ENCODE measurements at places on chromosomes 3 and 15.

DNA sequence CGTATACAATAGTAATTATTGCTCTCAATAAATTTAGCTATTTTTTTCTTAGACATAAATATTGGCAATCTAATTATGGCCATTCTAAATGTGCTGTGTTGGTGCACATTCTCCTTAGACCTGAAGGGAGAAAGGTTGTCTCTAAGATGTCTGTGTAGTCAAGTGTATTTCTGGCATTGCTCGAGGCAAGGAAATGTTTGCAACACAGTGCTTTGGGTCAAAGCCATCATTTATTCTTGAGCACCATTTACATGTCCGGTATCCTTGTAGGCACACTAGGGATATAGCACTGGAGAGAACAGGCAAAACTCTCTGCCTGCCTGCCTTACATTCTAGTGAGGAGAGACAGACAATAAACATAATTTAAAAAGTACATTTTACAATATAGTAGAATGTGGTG lies 2.6 kb upstream of the PHLDB2 start:
- DNase-seq = no peak

- no peak for DNase-seq
These were observed 227.2 kb downstream of the RSRC1 start for GRCh38 chr3:158337110-158337509.

DNA sequence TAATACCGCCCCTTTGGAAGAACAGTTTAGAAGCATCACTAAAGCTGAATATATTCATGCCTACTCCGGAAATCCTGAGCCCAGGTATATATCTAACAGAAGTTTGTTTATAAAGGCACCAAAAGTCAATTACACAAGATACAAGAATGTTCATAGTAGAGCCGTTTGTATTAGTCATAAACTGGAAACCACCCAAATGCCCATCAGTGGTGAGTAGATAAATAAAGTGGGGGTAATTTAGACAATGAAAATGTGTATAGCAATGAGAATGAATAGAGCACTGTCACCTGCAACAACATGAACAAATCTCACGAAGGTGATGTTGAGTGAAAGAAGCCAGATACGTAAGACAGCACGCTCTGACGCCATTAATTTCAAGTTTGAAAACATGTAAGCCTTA lies 68.3 kb upstream of the GLCE start:
- peak; percentile 88 for DNase-seq

- DNase-seq = no peak
These were observed 552.2 kb upstream of the SUCLG2 start for GRCh38 chr3:68206524-68207117.

- DNase-seq = no peak
These were observed 37.7 kb downstream of the PRKCI start for GRCh38 chr3:170259907-170260306.

DNA sequence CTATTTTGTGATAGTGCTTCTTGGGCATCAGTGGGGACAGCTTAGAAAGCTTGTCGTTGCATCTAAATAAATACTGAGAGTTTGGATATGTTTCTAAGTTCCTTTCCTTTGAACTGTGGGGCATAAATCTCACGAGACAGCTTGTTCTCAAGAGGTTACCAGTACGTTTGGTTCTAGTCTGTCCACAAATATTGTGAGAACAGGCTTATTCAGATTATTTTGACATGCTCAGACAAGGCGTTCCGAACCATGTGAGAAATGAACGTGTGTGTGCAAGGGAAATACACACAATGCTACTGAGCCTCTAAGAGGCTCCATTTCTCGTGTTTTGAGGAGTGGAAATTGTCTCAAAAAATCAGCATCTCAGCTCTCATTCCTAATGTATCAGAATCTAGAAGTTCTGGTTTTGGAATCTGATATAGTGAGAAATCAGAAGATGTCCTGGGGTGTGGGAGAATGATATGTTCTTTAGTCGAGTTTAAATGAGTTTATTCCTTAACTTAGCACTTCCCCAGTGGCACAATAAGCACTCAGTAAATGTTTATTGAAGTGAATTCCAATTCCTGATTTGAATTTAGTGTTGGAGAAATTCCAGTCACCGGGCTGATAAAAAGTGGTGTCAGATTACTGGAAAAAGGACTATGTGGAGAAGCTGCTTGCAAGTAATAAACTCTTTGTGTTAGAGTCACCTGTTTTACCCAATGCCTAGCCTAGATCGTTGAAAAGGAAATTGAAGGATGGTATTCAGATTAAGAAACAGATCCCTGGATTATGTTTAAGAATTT lies 481.5 kb downstream of the LPP start:
- no peak for DNase-seq

DNA sequence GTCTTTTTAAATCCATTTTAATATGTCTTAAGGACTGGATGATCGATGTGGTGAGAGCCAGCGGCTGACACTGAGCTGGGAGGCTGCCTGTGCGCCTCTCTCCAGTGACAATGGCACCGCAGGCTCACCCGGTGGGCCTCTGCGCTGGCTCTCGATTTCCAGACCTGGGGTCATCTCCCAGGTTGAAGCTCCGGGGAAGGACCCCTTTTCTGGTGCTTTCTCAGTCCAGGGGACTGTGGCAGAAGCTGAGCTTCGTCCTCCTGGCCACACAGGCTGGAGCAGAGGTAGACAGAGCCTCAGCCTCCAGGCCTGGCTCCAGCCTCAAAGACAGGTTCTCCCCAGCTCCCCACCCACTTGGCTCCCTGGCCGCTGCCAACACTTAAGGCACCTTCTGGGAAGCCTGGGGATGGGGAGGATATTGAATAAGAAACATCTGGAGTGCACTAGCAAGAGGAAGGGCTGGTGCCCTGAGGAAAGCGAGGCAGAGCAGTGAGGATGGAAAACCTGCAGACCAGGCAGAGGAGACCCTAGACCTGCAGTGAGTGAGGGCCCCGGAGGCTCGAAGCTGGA lies 154.2 kb upstream of the SMAD3 start:
- no peak for DNase-seq

DNA sequence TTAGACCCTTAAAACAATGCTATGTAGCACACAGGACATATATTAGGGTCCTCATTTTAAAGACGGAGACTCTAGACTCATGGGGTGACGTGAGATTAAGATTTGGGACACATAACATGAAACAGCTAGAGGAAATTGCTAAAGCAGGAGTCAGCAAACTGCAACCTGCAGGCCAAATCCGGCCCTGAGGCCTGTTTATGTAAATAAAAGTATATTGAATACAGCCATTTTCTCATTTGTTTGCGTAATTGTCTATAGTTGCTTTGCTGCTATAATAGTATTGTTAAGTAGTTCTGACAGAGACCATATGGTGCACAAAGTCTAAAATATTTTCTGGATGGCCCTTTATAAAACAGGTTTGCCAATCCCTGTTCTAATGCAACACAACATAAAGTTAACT lies 115.5 kb downstream of the TMCO5A start:
- no peak for DNase-seq

GRCh38 chr3:17411157-17411877 lies 331.1 kb downstream of the TBC1D5 start:
- DNase-seq = no peak

DNA sequence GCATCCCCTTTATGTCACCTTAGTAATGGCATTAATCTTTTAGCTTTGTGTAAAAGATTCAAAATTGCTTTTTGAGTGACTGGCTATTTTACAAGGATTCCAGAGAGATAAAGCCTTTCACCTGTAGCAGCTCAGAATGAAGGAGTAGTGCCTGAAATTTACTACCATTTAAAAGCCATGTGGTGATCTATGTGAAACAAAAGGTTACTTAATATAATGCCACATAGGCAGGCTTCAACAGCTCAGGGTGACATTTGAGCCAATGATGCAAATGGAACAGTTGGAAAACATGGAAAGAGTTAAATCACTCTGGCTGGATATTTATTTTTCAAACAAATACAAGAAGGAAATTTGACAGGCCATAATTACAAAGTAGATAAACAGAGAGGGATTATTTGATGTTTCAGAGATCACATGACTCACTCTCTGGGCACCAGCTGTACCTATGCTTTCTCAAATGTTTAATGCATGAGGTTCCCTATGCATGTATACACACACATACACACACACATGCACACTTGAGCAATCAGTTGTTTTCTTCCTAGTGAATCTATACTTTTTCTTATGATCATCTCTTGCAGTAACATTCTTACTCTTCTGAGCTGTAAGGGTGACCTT lies 171.5 kb downstream of the ZMAT3 start:
- no peak for DNase-seq

GRCh38 chr15:59590027-59590426 lies 21.6 kb upstream of the GCNT3 start:
- no peak for DNase-seq

DNA sequence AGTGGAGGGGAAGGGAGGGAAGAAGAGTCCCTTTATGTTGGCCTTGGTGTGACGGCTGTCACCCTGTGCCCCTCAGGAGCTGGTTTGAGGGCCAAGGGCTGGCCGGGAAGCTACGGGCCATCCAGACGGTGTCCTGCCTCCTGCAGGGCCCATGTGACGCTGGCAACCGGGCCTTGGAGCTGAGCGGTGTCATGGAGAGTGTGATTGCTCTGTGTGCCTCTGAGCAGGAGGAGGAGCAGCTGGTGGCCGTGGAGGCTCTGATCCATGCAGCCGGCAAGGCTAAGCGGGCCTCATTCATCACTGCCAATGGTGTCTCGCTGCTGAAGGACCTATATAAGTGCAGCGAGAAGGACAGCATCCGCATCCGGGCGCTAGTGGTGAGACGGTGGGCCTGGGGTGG lies 8.1 kb upstream of the RCCD1 start:
- no peak for DNase-seq

DNA sequence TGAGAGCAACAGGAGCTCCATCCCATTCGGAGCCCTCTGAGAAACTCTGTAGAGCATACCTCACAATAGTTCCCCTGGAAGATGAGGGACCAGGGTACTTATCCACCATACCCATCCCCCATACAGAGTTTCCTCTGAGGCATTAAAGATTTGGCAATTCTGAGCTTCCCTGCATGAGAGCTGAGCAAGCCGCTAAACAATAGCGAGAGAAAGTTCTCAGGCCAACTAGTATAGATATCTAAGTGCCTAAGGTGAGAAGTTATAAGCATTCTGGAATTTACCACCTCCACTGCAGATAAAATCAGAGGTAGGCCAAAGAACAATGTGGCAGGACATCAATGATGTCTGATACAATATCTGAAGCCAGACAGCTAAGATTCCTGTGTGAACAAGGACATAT lies 129.1 kb upstream of the MBNL1 start:
- no peak for DNase-seq

DNA sequence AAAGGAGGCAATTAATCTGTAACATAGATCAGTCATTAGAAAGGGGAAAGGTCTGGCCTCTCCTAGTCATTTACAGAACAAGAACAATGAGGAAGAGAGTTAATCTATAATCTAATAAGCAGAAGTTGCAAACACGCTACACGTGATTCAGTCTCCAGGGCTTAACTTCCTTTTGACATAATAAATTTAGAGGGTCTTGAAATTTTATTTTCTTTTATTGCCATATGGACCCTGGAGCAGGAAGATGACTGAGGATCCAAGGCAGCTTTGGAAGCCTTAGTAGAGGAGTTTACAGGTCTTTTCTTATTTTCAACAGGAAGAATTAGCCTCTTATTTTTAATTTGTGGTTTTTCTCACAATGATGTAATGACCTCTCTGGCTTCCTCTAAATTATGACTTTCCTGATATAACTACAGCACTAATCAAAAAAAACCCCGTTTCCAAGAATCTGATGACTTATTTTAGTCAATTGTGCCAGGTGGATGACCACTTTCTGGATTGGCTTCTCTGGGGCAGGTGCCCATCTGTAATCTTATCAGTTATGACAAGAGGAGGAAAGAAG lies 32.2 kb downstream of the ADGRG7 start:
- DNase-seq = peak; percentile 30

DNA sequence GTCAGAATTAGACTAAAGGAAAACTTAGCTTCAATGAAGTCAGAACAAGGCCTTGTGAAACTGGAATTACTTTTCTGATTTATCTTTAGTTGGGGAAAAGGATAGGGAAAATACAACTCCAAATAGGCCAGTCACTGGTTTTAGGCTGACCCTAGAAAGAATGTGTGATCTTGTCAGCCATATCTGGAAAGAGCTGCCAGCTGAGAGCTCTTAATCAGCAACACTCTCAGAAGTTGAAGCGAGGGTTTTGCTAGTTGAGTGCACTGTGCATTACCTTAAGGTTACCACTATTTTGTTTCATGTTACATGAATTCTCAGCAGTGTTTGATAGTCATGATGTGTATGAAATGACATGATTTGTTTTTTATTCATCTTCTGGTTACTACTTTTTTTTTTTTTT lies 905.3 kb upstream of the ALCAM start:
- no peak for DNase-seq

DNA sequence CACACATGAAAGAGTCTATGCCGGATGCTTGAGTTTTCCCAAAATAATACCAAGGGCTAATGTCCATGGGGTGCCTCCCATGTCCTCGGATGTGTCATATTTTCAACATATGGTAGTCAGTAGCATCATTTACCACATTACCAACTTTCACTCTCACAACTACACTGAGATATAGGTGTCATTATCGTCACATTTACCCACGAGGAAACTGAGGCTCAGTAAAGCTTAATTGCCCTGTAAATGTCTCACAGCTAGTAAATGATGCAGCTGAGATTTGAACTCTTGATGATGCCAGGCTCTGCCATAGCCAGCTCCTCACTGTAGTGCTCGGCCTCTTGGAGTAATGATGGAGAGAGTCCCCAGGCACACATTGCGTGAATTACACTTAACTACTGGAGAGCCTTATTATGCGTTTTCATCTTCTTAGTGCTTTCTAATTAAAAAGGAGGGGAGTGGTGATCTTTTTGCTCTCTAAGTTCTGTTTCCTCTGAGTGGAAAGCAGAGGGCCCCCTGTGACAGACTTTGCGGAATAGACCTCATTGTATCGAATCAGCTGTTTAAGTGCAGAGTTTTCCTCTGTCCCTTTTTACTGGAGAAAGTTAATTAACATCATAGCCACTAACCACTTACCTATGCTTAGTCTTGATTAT lies 142.0 kb upstream of the SLCO3A1 start:
- DNase-seq = no peak

DNA sequence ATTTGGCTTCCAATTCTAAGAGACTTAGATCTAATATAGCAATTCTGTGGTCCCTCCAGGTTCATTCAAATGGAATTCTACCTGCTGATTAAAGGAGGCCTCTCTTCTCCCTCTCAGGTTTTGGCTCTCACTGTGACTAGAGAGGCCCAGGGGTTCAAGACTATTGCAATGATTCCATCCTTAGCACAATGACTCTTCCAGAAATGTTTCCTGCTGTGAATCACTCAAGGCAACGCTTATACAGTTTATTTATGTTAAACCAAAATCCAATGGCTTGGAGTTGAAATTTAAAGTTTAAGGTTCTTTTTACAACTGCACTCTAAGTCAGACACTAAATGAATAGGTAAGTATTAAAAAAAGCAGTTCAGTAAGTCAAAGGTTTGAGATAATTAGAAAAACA lies 39.9 kb downstream of the IFT57 start:
- no peak for DNase-seq

DNA sequence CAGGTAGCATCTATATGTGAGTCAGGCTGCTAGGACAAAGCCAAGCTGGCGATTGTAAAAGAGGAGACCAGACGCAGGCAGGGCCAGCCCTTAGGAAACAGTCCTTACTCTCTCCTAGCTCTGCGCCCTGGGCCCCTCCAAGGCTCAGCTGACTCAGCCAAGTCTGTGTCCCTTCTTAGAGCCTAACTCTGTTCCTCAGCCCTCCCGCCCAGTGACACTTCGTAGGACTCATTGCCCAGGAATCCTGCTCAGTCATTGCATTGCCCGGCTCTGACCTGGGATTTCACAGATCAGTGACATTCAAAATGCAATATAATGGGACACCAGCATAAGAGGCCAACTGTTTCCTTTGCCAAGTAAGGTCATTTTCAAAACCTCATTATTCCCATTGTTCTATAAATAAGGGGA lies 244.2 kb downstream of the TLE3 start:
- DNase-seq = peak; percentile 98

Data from kidney tubule cell (primary cell).